Lower leg skin (tissue), 4 donors: ENCODE measurements at places on chromosomes 4 and X.

GRCh38 chr4:41991916-41992767, 1.8 kb downstream of the SLC30A9 start:
- no peak for DNase-seq

DNA sequence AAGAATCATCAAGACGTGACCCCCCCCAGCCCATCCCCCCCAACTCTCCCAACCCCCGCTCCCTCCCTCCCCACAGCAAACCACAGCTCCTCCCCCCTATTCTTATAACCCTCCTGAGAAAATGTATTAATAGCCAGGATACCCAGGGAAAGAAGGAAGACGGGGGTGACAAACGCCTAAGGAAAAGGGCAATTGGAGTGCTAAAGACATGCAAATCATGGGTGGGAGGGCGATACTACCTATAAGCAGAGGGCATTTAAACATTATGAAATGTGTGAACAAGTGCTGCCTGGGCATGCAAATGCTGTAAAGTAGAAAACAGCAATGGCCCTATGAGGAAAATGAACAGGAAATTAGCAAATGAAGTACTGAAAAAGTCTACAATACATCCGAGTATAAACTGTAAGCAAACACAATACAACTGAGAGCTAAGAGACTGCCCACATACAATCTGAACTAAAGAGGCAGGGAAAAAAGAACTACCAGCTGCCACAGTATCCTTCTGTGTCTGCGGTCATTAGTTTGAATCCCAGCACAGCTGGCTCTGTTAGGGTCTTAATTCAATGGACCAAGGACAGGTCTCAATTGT, 2.4 kb downstream of the CXXC4 start:
- no peak for DNase-seq

- DNase-seq: no peak
Observed at GRCh38 chr4:180225977-180226376, 2017.2 kb upstream of the TENM3 start.

- DNase-seq: no peak
Observed at GRCh38 chr4:30616942-30617646, 103.1 kb upstream of the PCDH7 start.

- no peak for DNase-seq
Observed at GRCh38 chrX:70433848-70434351, 10.7 kb upstream of the DLG3 start.

- DNase-seq: no peak
Observed at GRCh38 chrX:39605183-39605582, 492.6 kb downstream of the BCOR start.

- no peak for DNase-seq
Observed at GRCh38 chrX:47561659-47562151, 700 bp downstream of the ARAF start.

- no peak for DNase-seq
Observed at GRCh38 chr4:184352891-184353290, 121.5 kb downstream of the IRF2 start.

- DNase-seq: peak; percentile 80
Observed at GRCh38 chr4:5957076-5957475, 61.2 kb downstream of the C4orf50 start.

- DNase-seq: no peak
Observed at GRCh38 chr4:141486375-141486997, 149.9 kb upstream of the IL15 start.

DNA sequence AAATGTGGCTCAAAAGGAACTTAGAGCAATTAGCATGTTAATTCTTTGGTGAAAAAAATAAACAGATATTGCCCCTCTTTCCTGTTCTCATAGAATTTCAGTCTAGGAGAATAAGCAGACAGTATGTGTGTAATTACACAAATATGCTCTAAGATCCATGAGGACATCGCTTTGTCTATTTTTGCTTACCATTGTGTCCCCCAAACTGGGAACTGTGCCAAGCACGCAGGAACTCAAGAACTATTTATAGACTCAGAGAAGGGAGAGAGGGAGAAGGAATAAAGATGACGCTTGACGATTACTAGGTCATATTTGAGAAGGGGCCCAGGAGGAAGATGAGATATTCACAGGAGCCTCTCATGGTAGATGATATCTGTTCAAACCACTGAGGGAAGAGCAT, 692.6 kb downstream of the RAB28 start:
- DNase-seq: no peak

GRCh38 chr4:140260227-140260626, 106.2 kb upstream of the MAML3 start:
- no peak for DNase-seq

DNA sequence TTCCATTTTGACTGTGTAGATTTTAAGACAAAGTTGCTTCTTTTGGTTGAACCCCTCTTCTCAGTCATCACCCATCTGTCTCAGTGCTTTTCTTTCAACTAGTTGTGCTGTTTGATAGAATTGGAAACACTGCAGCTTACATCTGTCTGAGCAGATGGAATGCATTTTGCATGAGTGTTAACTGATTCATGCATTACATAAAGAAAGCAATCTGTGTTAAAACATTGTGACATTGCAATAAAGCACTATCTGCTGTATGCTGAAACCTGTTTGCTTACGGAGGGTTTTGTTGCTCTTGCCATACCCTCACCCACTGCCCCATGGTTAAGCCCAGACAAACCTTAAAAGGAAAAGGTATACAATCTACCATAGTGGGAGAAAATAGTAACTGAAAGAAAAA, 47.4 kb downstream of the NRK start:
- DNase-seq: no peak

DNA sequence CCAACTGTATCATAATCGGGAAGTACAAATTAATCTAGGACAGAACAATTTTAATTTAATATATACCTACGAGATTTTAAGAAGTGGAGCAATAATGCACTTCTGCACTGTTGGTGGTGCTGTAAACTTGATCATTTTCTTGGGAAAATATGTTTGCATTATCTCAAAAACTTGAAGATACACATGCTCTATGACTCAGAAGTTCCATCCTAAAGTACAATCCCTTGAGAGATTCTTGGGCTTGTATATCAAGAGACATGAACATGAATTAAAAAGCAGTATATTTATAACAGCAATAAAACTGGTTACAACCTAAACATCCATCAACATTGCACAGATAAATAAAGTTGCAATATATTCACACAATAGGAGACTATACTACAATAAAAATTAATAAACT, 168.8 kb downstream of the CLCN4 start:
- DNase-seq: no peak

- no peak for DNase-seq
Observed at GRCh38 chr4:26088433-26088928, 174.5 kb downstream of the SMIM20 start.

GRCh38 chr4:86357608-86358007, 2.2 kb downstream of the MAPK10 start:
- DNase-seq: no peak

DNA sequence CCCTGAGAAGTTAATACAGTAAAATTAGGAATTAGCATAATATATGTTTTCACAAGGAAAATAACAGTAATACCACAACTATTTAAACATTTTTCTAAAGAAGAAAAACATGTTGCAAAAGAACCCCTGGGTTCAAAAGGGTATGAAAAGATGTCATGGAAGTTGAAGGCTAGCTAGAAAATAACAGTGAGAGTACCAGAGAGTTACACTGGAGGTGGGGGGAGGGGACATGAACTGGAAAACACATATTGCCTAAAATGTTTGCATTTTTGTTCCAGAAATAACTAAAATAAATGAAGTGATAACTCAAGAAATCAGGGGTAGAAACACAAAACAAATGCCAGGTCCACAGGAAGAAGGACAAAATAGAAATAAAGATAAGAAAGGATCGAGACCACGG, 336.6 kb upstream of the MAD2L1 start:
- DNase-seq: no peak

DNA sequence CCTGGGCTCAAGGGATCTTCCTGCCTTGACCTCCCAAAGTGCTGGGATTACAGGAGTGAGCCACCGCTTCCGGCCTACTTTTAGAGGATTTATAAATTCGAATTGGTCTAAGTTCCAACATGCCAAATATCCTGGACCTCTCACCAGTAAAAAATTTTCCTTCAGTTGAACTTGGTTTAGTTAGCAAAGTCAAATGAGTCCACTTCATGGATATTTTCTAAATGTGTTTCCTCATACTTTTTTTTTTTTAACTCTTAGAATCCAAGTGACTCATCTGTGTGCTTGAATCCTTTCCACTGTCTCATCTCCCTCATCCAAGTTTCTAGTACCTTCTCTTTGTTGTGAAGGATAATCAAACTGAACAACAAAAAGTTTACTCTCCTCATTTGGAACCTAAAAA, 49.7 kb downstream of the RBM47 start:
- no peak for DNase-seq

- no peak for DNase-seq
Observed at GRCh38 chrX:150919401-150919800, 20.9 kb upstream of the CD99L2 start.

- DNase-seq: no peak
Observed at GRCh38 chr4:77065382-77065781, 10.4 kb downstream of the CCNI start.

- DNase-seq: no peak
Observed at GRCh38 chr4:51906167-51906958, 63.4 kb downstream of the DCUN1D4 start.

DNA sequence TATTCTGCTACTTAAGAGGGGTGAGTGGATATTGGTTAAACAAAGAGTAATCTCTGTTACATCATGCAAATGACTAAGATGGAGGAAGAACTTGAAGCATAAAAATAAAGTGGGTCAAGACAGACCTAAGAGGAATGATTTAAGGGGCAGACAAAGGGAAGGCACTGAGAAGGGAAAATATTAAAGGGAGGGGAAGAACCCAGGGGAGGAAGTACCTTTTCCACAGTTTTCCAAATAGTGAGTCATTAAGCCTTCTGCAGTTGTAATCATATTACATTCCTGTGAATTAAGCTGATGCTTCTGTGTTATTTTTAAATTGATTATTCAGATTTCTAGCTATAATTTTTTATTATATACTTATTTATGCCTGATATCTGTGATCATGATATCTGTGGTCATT, 253.3 kb downstream of the CENPC start:
- DNase-seq: no peak

DNA sequence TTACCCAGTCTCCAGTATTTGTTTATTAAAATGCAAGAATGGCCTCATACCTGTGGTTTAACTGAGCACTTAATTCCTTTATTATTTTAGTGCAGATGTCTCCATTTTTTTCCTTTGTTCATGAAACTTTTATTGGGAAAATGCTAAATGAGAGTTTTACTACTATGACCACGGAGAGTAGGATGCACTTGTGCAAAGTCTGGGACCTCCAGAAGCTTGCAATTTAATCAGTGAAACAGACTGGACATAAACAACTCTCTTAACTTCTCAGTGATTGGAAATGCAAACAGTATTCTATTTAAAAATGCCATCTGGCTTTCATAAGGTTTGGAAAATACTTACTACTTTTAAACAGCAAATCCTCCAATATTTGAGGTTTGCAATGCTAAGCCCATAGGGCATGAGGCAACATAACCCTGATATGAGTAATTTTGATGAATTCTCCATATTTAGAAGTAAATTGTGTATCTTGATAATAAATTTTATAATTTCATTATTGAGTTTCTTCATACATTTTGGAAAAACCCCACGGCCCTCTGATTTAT, 718.7 kb upstream of the MAGEB2 start:
- no peak for DNase-seq

- no peak for DNase-seq
Observed at GRCh38 chrX:20140420-20140819, 1.2 kb downstream of the EIF1AX start.

DNA sequence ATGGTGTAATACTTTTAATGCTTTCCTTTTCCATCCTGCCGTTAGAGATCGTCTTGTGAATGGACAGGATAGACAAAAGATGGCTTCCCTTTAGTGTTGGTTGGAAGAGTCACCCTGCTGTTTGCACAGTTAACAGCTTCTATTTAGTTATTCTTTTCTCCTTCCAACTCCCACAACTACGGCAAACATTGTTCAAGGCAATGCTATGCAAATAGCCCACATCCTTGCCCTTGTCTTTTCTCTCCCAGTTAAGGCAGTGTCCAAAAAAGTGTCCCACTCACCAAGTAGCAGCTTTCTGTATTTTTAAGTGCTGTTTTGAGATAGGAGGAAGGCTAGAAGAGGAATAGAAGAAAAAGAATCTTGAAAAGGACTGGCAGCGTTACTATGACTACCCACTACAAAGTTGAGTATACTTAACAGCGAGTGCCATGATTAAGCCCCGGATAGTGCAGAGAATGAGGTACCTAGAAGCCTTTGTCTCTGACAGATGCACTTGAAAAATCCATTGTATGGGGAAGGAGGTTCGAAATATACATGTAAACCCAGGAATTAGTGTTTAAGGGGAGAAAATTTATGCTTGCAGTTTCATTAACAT, 12.1 kb upstream of the RUFY3 start:
- DNase-seq: no peak

DNA sequence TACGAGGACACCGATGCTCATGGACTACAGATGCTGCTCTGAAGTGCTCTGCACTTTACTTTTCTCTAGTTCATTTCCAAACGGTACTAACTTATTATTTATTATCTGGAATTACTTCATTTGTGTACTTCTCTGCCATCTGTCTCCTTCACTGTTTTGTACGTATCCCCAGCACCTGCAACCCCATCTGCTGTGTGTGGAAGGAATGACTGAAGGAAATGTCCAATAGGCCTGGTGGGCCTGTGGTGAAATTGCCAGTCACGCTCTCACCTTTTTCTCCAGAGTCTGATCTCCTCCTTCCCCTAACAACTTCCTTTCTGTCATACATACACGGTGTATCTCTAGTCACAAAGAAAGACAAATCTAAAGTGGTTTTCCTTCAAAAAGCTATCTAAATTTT, 12.9 kb downstream of the TMEM154 start:
- DNase-seq: no peak

DNA sequence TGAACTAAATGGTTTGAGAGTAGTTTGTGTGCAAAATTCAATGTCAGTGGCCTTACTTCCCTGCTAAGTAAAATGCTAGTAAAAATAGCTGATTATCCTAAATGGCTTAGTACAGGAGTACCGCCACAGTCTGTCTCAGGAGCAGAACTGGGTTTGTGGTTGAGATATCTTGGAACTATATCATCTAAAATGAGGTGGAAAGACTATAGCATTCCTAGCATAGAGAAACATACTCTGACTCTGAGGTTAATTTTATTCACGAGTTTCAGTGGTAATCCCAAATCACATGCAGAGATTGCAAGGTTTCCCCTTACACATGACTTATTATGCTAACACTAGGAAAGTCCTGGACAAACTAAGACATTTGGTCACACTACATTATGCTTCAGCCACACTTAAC, 70.4 kb downstream of the OR13H1 start:
- DNase-seq: no peak
